ENCODE measurements at places on chromosomes 12 and 14.
A peak's percentile ranks its signal among the peaks of the same experiment; 100 is the strongest.

GRCh38 chr12:42266579-42267230 is 28.7 kb upstream of the YAF2 start:
- no peak for DNase-seq

- DNase-seq, result no peak
Measured at GRCh38 chr12:62841846-62842245, 93.1 kb downstream of the PPM1H start.

DNA sequence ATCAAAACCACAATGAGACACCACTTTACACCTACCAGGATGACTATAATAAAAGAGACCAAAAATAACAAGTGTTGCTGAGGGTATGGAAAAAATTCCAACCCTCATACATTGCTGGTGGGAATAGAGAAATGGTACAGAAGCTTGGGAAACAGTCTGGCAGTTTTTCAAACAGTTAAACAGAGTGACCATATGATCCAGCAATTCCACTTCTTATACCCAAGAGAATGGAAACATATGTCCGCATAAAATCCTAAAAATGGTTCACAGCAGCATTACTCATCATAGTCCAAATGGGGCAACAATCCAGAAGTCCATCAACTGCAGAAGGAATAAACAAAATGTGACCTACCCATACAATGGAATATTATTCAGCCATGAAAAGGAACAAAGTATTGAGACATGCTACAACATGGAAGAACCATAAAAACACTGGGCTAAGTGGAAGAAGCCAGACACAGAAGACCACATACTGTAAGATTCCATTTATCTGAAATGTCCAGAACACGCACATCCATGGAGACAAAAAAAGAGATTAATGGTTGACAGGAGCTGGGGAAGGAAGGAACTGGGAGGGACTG is 44.5 kb downstream of the CHGA start:
- DNase-seq, result peak; percentile 48

DNA sequence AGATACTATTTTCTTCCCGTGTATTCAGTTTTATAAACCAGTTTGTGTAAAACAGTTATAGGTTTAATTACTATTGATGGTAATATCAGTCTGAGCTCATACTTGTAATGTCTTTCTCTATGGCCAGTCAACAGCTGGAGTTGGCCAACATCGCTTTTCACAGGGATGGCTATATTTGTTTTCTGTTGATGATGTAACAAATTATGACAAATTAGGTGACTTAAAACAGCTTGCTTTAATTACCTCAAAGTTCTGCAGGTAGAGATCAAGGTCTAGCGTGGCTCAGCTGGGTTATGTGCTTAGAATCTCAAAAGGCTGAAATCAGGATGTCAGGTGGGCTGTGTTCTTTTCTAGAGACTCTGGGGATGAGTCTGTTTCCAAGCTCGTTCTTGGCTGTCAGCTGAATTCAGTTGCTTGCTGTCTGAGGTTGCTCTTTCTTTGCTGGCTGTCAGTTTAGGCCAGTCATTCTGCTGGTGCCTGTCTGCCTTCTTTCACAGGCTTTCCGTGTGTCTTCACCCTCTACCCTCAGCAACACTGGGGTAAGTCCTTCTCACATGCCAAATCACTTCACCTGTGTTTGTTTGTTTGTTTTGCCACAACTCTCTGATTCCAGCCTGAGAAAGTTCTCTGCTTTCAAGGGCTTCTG is 370.2 kb upstream of the E2F7 start:
- DNase-seq, result no peak
